ENCODE measurements at places on chromosomes 13 and 19. TPM values are rescaled to one million over a fixed set of nuclear protein-coding genes. Genes with fewer than 3 reads are reported as not detected.

DNA sequence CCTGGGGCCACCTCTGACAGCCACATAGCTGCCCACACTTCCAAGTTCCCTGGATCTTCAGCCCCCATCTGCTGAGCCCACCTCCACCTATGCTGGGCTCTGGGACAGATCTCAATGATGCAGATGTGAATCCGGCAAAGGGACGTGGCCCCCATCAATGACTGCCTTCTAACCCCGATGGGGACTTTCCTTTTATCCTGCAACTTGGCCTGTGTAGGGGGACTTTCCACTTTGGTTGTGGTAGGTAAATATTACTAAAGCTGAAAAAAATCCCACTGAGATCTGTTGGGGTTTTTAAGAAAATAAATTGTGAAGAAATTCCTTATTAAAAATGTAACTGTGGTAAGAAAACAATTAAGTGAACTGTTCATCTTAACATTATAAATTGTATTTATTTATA, 20.8 kb upstream of the ASPDH start:
- no peak for DNase-seq

Gene CEACAM6
- not detected for total RNA-seq

Gene EDNRB
- total RNA-seq, result 3.2 TPM

Gene PRR22
- total RNA-seq, result 2.4 TPM

DNA sequence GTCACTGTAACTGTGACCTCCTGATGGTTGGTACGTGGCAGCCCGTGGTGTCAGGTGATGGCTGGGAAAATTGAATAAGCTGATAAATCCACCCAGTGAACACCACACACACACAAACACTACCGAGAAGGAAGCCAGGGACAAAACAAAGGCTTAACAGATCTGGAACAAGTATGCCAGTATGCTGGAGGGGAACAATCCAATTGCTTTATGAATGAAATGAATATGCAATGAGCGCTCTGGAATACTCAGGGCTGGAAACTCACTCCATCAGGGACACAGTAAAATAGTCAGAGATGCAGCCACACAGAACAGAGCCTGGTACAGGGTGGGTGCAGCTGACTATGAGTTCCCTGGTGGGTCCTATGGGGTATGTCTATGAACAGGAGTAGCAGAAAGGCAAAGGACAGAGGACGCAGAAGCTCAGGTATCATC, 16.7 kb downstream of the TMTC4 start:
- DNase-seq, result no peak
